ENCODE measurements at places on chromosomes 6 and 20.
A peak's percentile ranks its signal among the peaks of the same experiment; 100 is the strongest.

DNA sequence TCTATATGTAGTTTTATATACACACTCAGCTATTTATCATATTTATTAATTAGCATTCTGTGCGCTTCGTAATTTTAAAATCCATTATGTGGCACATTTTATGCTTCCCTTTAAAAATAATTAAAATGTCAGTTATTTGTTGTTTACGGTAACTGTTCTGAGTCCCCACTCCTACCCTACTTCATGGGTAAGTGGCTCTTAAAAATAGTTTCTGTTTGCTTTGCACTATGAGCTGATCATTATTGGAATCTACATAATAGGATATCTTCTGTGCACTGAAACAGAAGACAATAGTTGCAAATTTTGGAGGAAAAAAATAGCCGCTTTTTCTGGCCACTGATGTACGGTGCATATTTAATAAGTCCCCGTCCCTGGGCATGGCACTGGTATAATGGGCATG lies 25.2 kb downstream of the LCA5 start:
- no peak for DNase-seq

DNA sequence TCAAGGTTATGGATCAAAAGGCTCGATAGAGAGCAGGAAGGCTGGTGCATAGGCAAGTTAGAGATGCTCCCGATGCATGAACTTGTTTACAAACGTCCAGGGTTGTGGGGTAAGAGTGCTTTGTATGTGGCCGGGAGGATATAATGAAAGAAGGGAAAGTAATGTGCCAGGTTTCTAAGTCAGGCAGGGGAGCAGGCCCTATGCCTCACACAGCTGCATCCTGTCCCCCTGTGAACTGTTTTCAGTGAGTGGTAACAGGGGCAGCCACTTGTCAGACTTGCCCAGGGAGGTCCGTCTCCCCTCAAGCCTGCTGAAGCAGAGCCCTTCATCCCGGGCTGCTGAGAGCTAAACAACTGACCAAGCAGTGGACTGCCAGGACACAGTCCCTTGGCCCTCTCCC lies 19.4 kb downstream of the KCNK5 start:
- DNase-seq: no peak

DNA sequence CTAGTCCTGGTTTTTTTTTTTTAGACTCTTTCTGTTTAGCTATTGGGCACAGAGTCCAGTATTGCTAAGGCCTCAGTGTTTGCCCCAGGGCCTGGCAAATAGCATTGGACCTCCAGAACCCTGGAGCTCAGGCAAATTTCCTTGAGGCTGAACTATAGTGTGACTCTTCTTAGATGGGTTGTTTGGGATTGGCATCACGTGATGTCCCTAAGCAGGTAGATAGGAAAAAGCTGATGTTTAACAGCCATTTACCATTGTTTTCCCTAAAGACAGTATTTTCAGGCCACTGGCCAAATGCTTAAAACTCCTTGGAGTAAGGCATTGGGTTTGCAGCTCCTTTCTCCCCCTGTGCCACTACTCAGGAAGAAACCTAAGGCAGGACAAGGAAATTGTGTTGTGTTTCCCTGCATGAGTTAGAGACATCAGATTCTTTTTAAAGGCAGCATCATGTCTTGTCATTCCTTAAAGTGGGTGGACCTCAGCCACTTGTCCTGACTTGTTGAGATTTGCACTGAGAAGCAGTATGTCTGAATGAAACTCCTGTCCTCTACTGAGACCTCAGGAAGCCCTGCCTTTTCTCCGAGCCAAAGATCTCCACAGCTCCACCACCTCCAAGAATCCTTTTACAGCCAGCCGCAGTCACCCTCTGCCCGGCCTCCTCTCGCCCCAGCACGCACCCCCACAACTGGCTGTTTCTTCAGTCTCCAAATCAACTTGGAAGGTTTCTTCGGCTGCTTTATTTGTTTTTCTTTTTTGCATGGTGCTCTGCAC lies 46.2 kb upstream of the RNF144B start:
- no peak for DNase-seq

GRCh38 chr20:63718996-63719395 lies 11.2 kb downstream of the ZGPAT start:
- DNase-seq: no peak

DNA sequence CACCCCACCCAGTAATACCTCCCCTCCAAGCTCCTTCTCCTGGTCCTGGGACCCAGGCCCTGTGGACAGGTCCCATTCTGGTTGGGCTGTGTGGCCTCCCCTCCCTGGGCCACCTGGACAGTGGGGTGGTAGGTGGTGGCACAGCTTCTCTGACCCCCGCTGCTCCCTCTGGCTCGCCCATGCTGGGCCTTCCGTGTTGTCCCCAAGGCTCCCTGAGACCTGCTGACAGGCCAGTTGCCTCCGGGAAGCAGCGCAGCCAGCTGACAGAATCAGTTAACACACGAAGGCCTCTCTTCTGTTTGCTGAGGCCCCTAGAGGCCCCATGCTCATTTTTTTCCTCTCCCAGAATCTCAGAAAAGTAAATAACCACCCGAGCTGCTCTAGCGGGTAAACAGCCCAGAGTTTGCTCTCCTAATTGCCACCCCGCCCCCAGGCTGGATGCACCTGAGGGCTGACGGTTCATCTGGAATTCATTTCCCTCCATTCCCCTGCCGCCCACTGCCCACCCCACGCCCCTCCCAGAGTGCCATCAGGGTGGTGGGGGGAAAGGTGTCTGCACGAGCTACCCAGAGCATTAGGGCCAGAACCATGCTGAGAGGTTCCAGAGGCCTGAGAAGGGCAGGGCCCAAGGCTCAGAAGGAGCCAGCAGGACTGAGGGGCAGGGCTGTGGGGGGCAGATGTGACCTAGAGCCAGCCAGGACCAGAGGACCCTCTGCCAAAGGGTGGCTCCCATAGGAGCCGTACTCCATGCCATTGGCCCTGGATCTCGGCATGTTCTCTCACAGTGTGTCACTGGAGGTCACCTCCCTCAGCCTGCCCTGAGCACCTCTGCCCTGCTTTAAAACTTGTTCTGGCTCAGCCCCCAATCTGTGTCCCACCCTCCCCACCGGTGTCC lies 157.5 kb downstream of the GRM4 start:
- DNase-seq: no peak

DNA sequence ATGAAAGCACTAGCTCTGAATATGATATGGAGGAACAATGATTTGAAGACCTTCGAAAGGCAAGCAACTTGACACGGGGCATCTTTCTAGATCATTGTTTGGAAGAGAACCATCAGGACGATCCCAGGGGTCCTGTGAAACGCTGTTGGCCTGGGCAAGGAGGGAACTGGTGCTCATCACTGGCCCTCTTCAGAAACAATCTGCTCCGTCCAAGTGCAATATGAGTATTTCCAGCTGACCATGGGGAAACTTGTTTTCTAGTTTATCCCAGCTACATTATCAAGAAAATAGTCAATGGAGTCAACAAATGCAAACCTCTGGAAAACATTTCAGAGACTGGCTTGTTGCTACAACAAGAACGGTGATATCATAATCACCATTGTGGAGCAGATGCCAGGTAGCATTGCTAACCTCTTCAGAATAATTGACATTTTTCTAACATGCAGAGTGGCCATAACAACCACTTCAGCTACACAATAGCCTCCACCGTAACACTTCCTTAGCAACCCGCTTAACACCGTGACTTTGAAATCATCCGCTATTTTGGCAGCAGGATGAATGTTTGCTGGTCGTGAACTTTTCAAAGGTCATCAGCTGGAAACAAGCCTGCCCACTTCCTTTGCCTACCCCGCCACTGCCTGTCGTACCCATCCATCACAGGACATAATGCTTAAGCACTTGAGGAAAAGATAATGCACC lies 112.0 kb upstream of the PDE10A start:
- DNase-seq: no peak

DNA sequence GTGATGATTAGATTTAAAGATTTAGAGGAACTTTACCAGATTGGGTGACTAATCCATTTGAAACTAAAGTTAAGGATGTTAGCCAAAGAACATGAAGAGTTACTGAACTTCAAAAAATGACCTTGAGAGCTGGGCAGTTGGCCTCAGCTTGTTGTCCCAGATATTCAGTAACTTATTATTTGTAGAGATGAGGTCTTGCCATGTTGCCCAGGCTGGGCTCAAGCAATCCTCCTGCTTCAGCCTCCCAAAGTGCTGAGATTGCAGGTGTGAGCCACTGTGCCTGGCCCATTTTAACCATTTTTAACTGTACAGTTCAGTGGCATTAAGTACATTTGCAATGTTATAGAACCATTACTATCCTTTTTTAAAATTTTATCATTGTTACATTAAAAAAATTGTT lies 161.5 kb downstream of the SLC16A10 start:
- no peak for DNase-seq

DNA sequence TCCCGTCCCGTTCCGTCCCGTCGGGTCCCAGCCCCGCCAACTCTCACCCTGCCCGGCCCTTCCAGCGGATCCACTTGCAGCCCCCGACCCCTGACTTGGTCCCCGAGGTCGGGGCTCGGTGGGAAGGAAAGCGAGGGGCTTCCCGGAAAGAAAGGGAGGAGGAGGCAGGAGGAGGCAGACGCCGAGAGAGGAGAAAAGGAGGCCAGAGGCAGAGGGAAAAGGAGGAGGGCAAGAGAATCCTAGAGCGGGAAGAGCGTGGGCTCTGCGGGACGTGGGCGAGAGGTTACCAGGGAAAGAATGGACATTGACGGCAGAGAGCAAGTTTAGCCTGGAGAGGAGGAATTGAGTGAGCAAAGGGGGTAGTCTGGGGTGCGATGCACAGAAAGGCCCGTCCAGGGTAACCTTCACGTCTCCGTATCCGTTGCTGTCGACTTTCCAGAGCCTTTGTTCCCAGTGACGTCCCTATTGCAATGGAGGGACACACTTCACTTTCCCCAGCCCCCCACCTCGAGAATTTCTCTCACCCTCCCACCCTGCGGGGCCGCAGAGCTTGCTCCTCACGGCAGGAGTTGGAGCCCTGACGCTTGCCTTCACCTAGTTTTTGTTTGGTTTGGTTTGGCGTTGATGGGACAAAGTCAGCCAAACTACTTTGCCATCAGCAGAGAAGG lies 477 bp upstream of the MOXD1 start:
- DNase-seq: no peak

DNA sequence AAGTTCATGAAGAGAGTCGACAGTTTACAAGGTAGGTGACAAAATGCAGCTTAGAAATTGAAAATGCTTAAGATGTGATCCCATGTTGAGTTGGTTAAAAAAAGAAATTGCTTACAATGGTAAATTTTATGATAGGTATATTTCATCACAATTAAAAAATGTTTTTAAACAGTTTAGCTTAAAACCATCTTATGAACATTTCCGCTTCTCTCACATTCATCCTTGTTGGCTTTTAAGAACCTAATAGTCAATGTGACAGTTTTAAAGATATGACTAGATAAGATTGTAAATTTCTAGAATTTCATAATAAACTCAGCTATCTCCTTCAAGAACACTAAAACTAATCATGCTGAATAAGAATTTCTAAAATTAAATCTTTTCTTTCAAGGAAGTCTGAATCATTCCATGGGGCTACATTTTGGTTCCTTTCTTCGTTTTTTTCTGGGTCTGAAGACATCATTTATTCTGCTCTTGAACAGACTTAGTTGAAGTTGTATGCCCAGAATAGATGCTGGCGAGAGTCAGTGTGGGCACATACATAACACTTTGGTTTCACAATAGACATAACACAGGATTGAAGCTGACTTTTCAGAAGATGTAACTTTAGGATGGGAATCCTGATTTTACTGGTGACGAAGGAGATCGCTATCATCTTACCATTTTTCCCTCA lies 35.9 kb upstream of the LTV1 start:
- DNase-seq: no peak

GRCh38 chr6:31727717-31728671 lies 1.1 kb downstream of the DDAH2 start:
- no peak for DNase-seq

- DNase-seq: peak; percentile 38
Observed at GRCh38 chr6:431504-431903, 40.0 kb downstream of the IRF4 start.

DNA sequence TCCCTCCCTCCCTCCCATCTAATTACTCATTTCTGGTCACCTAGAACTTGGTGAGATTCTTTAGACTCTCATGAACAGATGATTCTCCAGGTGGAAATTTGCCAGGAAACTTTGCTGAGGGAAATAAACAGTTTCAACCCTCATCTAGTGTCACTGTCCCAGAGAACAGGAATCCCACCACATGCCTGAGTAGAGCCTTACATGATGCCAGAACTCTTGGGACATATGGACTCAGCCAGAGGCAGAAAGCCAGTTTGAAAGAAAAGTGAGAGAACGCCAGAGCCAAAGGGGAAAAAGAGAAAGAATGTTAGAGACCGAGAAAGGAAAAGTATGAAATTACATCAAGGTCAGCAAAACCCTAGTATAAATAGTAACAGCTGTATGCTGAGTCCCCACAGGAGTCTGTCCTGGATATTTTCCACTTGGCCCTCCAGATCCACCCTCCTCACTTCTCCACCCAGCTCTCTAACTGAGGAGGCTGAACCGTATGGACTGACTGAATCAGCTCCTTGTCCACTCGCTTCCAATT lies 127.5 kb upstream of the COL21A1 start:
- no peak for DNase-seq

DNA sequence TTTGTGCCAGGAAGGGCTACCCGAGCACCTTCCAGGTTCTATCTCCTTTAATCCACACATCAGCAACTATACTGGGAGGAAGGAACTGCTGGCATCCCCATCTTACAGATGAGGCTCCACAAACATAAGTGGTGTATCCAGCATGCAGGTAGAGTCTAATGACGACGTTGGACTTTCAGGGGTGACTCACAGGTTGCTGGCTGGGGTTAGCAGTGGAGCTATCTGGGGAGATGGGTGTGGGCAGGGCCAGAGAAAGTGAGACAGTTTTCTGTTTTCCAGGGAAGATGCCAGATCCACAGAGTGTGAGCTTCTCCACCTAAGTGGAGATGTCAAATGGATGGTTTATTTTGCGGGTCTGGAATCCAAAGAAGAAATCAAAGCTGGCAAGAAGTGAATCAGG lies 31.8 kb downstream of the CDH22 start:
- DNase-seq: no peak

DNA sequence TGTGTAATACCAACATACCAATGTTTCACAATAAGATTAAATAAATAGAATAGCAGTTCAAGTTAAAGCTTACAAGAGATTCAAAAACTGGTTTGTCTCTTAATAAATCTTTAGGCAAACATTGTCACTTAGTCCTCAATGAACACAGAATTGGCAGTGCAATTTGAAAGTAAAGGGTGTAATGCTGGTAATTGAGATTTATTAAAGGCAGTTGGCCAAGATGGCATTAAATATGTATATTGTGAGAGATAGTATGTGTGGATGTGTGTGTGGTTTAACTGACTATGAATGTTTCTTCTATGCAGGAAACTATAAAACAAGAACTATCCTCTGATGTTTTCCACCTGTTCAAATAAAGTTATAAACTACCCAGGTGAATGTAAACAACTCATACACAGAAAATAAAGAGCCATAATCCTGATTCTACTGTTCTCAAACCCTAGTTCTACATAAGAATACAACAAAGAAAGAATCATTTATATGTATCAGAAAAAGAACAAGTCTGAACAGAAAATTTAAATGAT lies 267.9 kb upstream of the PTCHD4 start:
- no peak for DNase-seq

GRCh38 chr6:113873043-113873667 lies 16.0 kb downstream of the MARCKS start:
- peak; percentile 12 for DNase-seq

Measured in GM19239 (cell line).